ENCODE measurements at places on chromosomes 2 and 18.

- no peak for DNase-seq
Measured at GRCh38 chr2:85830645-85831044, 58.1 kb downstream of the ST3GAL5 start.

DNA sequence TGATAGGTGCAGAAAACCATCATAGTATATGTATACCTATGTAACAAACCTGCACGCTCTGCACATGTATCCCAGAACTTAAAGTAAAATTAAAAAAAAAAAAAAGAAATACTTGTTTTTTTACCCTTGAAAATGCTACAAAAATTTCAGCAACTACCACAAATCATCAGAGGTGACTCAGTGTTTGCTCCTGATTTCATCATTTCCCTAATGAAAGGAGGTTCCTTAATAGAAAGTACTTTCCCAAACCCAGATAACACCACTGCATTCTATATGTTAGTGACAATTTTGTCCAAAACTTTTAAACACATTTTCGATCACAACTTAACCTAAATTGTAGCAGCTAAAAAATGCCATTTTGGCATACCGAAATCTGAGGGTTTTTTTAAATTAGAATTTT, 163.3 kb downstream of the SLC39A10 start:
- DNase-seq: peak; percentile 26

GRCh38 chr2:60629801-60630385, 76.4 kb upstream of the BCL11A start:
- DNase-seq: no peak

DNA sequence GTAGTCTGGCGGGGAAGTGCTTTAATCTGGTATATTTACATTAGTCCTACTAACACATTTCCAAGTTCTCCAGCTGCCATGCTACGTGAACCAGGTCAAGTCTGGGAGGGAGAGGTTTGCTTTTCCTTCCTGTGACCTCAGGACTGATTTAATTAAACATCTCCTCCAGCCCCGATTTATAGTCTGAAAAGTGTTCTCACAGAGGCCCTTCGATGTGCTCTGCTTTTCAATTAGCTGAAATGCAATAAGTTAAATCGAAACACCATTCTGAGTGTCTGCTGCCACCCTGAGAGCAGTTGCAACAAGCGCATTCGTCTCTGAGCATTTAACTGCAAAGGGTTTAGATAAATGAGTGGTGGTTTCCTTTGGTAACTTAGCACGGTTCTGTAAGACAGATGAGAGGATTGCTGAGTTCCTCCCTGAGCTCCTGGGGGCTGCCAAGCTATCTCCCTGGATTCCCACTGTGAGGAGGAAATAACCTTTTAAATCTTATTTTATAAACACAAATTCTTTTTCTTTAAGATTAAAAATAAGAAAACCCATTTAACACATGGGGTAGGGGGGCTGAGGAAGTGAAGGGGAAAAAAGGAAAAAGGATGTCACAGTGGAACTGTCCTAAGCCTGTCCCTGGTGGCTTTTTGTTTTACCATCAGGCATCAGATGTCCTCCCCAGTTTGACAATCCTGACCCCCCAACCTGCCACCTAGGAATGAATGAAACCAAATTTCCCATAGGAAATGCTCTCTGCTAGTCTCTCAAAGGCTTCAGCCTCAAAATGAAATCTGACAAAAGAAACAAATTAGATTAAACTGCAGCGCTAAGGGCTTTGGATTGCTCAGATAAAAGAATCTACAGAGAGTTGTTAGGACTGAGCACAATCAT, 56.5 kb upstream of the CREB1 start:
- peak; percentile 49 for DNase-seq

GRCh38 chr2:160097326-160097725, 34.9 kb upstream of the PLA2R1 start:
- DNase-seq: no peak

DNA sequence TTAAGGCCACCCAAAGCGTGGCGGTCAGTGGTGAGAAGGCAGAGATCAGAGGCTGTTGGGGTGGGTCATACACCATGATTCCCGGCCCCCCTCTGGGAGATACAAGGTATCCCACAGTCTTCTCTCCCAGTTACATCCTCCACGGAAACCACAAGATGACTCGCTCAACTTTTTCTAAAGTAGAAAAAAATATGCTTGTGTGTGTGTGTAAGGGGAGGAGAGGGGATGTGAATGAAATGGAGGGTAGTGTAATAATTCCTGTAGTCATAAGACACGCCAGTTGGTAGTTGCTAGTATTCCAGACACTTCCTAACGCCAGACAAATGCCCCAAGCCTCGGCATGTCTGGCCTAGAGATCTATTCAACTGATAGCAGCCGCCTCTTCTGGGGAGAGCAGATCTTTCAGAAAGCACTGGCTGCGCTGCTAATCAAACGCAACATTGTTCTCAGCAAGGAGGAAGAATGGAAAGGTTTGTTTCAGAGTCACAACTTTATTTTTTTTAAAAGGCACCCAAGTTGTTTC, 143.5 kb downstream of the TGIF1 start:
- peak; percentile 63 for DNase-seq

- no peak for DNase-seq
Measured at GRCh38 chr2:119758881-119759450, 756 bp upstream of the PTPN4 start.

DNA sequence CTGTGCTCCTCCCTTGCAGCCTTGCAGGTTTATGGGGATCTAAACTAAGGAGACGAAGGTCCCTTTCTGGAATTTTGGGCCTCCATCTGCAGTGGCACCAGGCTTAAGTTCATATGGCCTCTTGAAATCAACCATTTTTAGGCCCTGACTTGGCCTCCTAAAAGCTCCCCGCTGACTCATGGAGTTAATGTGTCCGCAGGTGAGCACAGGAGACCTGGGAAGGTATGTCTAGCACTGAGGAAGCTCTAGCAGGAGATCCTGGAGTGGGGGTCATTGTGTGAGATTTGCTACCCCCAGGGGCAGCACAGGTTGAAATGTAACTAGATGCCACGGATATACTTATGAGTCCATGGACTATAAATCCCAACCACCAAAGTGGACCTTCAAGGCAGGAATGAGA, 95.9 kb upstream of the CELF4 start:
- DNase-seq: no peak

DNA sequence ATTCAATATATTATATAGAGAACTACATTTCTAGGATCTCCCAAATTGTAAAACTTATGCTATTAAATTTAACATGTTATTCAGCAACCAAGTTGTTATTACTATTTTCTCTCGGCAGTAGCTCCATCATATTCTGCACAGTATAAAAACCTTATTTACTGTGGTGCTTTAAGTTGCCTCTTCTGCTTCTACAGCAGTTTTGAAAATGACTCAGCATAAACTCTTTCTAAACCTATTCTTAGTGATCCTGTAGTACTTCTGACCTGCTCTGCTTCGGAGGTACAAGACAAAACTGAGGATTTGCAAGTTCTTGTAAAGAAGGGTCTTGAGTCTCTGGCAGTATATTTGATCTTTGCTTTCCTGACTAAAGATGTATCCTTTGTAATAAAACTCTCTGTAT, 567.2 kb downstream of the TMX3 start:
- DNase-seq: no peak

GRCh38 chr2:47899915-47900816, 6.1 kb downstream of the FBXO11 start:
- DNase-seq: no peak

GRCh38 chr2:144834998-144835633, 315.2 kb upstream of the ZEB2 start:
- DNase-seq: no peak

- no peak for DNase-seq
Measured at GRCh38 chr18:39549144-39549543, 1983.5 kb upstream of the CELF4 start.

GRCh38 chr2:15858466-15858865, 81.9 kb upstream of the MYCN start:
- no peak for DNase-seq

DNA sequence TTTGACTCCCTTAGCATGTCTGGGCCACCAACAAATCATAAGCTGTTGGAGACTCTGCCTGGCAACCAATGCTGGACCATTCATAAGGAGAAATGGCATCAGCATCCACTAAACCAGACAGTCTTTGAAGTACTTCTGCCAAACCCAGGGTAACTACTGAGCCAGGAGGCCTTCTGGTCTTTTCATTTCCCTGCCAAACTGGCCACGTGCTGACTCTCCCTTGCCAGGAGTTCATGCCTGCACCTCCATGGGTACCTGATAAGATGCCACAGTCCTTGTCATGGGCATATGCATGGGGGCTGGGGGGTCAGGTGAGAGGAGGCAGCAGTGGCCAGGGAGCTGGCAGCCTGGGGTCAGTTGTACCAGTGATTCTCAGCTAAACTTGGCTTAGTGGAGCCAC, 34.2 kb upstream of the DAPL1 start:
- no peak for DNase-seq

GRCh38 chr2:4408321-4408720, 704.9 kb downstream of the DCDC2C start:
- no peak for DNase-seq

- no peak for DNase-seq
Measured at GRCh38 chr2:212195626-212196025, 343.0 kb downstream of the ERBB4 start.

GRCh38 chr18:12291690-12292089, 16.4 kb upstream of the TUBB6 start:
- DNase-seq: no peak

GRCh38 chr2:119158563-119159347, at the start of gene C1QL2:
TSS of gene C1QL2 (minus strand) at chr2:119158751. CDS start at chr2:119158269, 482 bp downstream.
- no peak for DNase-seq

- DNase-seq: no peak
Measured at GRCh38 chr18:69109686-69110085, 291.0 kb upstream of the DOK6 start.

DNA sequence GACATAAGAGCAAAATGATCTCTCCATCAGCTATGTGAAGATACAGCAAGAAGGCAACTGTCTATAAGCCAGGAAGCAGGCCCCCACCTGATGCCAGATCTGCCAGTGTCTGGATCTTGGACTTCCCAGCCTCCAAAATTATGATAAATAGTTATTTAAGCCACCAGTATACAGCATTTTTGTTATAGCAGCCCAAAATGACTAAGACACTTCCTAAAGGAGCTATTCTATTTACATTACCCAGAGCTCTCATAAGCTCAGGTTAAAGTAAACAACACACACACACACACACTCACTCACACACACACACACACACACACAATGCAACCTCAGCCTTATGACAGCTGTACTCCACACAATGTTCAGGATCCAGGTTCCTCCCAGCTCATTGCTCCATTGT, 5.7 kb upstream of the YPEL5 start:
- DNase-seq: no peak

DNA sequence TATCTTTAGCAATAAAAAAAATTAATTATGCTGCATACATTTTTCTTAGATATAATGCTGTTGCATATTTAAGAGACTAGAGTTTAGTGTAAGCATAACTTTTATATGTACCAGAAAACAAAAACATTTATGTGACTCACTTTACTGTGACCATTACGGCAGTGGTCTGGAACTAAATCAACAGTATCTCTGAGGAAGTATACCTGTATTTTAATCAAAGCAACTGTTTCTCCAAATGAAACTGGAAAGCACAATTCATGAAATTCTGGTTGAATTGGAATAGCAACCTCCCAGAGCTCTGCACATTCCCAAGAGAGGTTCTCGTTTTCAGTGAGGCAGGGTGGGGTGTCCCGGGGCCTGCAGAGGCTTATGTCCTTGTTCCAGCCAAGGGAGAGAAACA, 112.2 kb upstream of the TACR1 start:
- DNase-seq: no peak

DNA sequence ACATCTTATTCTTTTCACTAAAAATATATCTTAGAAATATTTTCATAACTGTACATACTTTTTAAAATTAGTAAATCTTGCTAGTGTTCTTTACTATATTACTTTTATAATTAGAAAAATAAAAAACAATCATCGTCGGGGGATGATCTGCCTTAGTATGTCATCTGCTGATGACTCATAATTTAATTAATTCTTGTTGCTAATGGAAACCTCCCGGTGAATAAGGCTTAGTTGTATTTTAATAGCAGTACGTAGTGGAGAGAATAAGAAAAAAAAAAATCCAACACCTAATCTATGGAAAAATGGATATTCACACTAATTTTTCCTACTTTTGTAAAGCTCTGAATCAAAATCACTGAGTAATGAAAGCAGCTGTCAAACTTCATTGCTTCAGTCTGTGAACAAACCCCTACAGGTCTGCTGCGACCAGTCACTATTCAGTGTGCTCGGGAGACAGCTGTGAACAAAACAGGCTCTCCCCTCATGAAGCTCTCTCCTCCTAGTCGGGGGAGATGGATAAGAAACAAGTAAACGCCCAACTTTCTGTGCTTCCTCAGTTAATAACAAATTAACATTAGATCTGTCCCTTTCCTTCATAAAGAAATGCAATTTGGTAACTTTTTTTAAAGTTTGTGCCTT, 97.4 kb upstream of the UPP2 start:
- peak; percentile 59 for DNase-seq

DNA sequence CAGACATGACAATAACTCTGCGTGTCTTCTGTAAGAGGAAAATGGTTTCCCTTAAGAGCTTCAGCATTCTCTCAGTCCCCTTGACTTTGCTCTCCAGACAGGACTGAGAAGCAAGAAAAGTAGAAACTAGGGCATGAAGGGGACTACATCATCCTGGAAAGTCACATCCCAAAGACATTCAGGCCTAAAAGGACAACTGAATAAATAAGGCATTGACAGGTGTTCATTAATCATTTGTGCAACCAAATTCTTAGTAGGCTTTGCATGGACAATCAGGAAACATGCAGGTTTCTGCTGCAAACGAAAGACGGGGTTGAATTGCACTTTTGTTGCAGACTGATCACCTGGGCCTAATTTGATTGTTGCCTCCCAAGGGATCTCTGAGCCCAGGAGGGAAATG, 1.2 kb upstream of the SGPP2 start:
- no peak for DNase-seq

- DNase-seq: no peak
Measured at GRCh38 chr2:191212119-191212518, 33.1 kb upstream of the MYO1B start.

DNA sequence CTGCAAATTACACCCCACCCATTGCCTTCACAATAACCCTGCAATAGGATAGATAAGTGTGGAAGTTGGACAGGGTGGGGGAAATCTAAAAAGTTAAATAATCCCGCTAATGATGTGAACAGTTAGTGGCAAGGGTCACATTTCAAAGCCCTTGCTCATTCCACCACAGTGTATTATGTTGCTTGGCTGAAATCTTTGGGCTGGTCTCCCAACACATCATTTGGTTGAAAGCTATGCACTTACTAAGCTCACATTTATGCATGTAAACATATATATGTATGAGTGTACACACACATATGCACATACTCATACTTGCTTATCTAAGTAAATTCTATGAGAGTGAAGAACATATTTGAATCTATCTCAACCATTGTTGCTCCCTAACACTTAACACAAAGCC, 197.8 kb downstream of the RDH14 start:
- no peak for DNase-seq

GRCh38 chr2:66228128-66228547, 206.8 kb upstream of the MEIS1 start:
- DNase-seq: no peak

GRCh38 chr2:206452750-206453149, 9.4 kb downstream of the ADAM23 start:
- peak; percentile 22 for DNase-seq

- DNase-seq: no peak
Measured at GRCh38 chr2:30649828-30650227, 157.4 kb downstream of the CAPN13 start.

- peak; percentile 31 for DNase-seq
Measured at GRCh38 chr2:10329880-10330699, 27.4 kb downstream of the HPCAL1 start.

All from RWPE1 (cell line).